CD8-positive, alpha-beta T cell (primary cell): ENCODE measurements at places on chromosomes 2 and 18.

- DNase-seq: no peak
These were observed 42.4 kb downstream of the MGAT5 start for GRCh38 chr2:134296301-134296700.

DNA sequence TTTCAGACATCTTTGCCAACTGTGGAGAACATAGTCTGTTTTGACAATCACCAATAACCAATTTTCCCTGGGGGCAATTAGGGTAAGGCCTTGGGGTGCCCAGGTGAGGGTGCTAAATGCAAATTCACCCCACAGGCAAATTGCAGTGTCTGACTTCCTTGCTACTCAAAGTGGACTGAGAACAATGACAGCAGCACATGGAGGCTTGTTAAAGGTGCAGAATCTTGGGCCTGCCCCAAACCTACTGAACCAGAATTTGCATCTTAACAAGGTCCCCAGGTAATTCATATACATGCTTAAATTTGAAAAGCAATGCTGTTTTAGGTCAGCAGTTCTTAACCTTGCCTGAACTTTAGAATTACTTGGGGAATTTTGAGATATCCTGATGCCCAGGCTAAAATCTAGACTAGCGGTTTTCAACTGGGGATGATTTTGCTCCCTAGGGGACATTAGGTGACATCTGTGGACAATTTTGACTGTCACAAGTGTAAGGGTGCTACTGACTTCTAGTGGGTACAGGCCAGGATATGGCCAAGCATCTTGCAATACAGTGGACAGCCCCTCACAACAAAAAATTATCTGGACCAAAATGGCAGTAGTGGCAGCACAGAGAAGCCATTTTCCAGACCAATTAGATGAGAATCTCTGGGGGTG lies 80.2 kb upstream of the GCFC2 start:
- DNase-seq: no peak

- DNase-seq: no peak
These were observed 99.9 kb downstream of the PARD3B start for GRCh38 chr2:204645018-204645773.

DNA sequence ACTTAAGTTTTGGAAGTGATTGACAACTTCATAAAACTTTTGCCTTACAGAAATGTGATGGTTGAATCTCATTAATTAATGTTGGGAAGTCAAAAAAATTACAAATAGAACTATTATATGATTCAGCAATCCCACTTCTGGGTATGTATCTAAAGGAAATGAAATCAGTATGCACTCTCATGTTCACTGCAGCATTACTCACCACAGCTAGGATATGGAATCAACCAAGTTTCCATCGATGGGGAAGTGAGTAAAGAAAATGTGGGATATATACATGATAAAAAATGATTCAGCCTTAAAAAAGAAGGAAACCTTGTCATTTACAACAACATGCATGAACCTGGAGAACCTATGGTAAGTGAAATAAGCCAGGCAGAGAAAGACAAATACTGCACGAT lies 112.4 kb upstream of the WDR75 start:
- no peak for DNase-seq

DNA sequence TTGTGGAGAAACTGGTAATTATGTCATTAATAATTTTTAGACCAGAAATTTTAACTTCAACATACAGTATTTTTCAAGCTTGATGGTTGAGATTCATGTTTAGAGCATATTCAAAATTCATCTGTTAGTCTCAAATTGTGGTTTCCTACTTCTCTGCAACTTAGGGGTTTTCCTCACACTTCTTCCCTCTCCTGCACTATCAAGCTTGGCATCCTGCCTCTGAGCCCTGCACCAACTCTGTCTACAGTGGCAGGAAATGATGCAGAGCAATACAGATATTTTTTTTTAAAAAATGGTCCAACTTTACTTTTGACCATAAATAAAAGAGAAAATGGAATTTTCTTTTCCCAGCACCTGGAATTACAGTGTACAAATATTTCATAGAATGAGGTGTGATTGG lies 247.3 kb downstream of the NUP35 start:
- DNase-seq: no peak

- DNase-seq: no peak
These were observed 78.5 kb downstream of the MDH1 start for GRCh38 chr2:63667132-63667700.

GRCh38 chr18:74499633-74500032 lies 3.5 kb downstream of the CNDP2 start:
- peak; percentile 72 for DNase-seq

DNA sequence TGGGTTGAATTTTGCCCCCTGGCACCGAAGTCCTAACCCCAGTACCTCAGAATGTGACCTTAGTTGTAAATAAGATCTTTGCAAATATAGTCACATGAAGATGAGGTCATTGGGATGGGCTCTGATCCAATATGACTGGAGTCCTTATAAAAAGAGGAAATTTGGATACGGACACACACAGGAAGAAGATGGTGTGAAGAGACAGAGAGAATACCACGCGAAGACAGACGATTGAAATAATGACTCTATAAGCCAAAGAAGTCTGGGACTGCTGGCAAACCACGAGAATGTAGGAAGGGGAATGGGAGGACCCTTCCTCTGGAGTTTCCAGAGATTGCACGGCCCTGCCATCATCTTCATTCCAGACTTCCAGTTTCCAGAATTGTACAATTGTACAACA lies 98.6 kb downstream of the CPO start:
- DNase-seq: no peak

DNA sequence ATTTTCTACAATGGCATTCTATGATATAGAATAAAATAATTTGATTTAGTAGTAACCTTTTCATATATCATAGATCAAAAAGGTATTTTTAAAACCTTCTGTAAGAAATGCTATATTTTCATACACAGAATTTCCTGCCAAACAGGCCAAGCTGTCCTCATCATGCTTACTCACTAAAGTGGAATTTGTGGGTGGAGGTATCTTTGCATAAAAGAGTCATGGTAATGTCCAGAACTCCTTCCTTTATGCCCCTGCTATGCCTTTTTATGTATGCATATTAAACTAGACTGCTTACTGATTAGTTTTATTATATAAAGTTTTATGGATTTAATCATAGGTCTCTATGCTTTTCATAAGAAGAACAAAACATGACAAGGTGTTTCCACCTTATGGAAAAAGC lies 27.5 kb upstream of the MARCHF7 start:
- DNase-seq: no peak

DNA sequence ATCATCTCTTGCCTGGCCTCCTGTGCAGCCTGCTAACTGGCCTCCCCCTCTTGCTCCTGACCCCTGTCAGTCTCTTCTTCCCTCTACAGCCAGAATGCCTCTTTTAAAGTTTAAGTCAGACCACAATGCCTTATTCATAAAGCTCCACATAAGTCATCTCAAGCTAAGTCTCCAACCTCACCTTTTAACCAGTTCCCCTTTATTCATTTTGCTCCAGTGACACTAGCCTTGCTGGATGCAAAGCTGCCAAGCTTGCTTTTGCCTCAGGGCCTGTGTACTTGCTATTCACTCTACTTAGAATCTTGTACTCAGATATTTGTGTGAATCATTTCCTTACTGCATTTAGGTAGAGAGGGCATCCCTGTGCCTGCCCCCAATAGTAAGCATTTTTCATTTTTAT lies 180.9 kb downstream of the PDE1A start:
- DNase-seq: no peak

DNA sequence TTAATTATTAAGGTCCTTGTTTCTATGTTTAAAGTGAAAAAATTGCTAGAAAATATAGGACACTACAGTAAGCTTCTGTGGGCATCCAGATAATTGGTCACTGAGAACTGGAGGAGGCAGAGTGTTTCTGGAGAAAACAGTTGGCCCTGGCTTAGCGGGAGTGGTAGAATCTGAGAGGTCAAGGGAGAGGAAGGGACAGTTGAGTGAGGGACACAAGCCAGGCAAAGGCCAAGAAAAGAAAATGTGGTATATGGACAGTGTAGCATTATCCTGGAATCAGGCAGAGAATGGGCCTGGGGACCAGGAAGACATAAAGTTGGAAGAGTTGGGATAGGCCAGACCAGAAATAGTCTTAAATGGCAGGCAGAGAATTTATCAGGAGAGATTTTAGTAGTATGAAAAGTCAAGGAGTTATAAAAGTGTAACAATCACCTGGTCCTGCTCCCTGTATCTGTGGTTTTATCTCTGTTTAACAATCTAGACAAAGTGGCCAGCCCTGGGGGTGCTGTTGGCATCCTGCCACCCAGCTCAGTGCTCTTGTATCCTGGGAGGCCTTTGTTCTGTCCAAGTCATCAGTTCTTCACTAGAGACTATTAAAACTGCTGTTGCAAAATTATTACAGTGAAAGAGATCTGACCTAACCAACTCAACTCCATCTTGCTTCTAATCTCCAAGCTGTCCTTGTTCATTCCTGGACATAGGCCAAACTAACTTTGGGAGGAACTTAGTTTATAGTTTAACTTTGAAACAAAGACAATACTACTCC lies 15.4 kb upstream of the MSGN1 start:
- DNase-seq: no peak

DNA sequence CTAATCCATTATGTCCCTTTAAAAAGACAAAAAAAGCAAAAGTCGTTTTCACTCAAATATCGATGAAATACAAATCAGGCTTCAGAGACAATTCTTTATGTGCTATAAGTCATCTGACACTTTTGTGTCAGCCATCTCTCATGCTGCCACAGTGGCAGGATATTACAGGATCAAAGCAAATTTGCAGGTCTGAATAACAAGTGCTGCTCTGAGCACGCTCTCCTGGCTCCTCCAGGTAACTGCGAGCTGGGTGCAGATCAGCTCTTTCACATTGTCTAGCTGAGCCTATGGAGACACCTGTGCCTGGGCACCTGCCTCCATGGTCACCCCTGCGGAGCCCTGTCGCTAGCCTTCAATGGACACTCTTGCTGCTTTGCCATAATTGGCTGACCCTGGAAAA lies 250.2 kb upstream of the RAB12 start:
- no peak for DNase-seq

GRCh38 chr2:130985206-130985780 lies 108.0 kb downstream of the FAM168B start:
- DNase-seq: no peak

DNA sequence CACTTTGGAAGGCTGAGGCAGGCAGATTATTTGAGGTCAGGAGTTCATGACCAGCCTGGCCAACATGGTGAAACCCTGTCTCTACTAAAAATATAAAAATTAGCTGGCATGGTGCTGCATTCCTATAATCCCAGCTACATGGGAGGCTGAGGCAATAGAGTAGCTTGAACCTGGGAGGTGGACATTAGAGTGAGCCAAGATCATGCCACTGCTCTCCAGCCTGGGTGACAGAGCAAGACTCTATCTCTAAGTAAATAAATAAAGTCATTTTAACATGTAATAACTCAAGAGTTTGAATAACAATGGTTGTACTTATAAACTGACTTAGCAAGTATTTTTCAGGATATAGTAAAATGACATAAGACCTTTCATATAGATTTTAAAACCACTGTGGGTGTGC lies 169.3 kb upstream of the FN1 start:
- no peak for DNase-seq

DNA sequence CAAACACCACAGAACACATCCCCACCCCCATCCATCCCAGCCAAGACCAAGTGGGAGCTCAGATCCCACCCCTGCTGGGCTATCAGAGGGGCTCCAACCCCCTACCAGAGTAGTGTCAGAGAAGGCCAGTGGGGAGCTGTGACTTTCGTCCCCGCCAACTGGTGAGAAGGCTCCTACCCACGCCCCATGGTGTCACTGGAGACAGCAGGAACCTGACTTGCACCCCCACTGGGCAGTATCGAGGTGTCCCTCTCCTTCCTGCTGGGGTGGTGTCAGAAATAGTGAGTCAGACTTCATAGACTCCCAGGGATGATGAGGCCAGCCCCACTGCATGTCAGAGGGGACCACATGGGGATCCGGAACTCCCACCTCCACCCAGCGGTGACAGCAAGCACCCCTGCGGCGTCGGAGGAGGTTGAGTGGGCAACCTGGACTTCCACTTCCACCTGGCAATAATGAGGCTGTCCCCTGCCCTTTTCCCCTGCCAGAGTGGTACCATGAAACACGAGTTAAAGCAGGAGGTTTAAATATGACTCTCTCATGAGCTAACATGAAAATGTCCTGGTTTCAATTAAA lies 106.7 kb downstream of the CTIF start:
- DNase-seq: no peak

- DNase-seq: no peak
These were observed 276.4 kb downstream of the RPIA start for GRCh38 chr2:88967844-88968243.

DNA sequence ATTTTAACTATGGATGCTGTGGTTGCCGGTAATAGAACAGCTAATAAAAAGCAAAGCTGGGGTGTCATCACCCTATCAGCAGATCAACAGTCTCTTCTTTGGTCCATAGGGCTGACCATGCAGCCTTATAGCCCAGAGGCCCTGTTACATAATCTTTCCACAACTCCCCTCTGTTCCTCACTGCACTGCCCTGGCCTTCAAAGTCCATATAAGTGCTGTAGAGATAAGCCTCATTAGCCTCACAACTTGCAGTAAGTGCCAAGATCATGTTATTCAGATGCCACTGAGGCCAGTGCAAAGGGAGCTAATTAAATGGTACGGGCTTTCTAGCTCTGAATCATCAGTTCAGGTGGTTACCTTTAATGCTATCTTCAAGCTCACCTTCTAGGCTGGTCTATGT lies 89.7 kb upstream of the CXCR4 start:
- DNase-seq: no peak

GRCh38 chr2:181165199-181165868 lies 184.9 kb downstream of the UBE2E3 start:
- no peak for DNase-seq

- no peak for DNase-seq
These were observed 27.9 kb downstream of the DPYSL5 start for GRCh38 chr2:26875808-26876207.

- no peak for DNase-seq
These were observed 54.9 kb upstream of the HS6ST1 start for GRCh38 chr2:128373451-128374000.

GRCh38 chr2:35428548-35428947 lies 927.0 kb upstream of the CRIM1 start:
- no peak for DNase-seq

DNA sequence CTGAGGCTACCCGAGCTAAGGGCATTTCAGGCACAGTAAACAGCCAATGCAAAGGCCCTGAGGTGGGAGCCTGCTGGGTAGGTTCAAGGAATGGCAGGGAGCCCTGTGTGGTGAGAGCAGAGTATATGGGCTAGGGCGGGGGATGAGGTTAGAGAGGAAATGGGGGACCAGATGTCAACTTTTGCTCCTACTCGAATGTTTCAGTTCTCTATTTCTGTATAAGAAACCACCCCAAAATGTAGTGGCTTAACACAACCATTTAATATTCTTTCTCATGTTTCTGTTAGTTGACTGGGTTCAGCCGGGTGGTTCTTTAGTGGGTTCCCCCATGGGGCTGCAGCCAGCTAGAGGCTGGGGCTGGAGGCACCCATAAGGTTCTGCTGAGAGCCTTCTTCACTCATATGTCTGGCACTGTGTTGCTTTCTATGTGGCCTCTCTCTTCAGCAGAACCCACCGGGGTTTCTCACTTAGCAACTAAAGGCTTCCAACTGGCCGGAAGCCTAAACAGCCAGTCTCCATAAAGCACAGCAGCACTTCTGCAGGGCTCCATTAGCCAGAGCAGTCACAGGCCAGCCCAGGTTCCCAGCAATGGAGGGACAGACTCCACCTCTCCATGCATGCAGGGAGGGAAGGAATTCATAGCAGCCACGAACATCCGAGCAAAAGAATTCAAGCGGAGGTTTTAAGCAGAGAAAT lies 5.6 kb upstream of the ATOH8 start:
- no peak for DNase-seq

GRCh38 chr18:48084858-48085257 lies 154.4 kb upstream of the SMAD2 start:
- DNase-seq: no peak

- DNase-seq: no peak
These were observed 52.7 kb downstream of the ABCB11 start for GRCh38 chr2:168978461-168978861.
